ENCODE measurements at places on chromosomes 2 and 18.

GRCh38 chr2:169336695-169337094 is 25.6 kb downstream of the LRP2 start:
- no peak for DNase-seq

GRCh38 chr18:79555885-79556284 is 123.7 kb upstream of the CTDP1 start:
- DNase-seq: no peak

DNA sequence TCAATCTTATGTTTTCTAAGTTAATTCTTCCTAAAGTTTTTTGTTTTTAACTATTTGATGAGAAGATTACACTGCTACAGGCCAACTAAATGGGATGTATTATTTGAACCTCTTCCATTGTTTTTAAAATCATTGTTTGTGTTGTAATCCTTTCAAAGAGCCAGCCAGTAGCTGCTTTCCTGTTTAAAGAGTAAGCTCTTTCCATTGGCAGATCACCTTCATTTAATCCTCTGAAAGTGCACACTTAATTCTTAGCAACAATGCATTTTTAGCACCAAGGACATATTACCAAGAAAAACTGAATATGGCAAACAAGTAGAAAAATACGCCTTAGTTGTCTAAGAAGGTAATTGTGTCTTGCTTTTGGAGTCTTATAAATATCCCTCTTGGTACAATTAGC is 54.0 kb downstream of the MEIS1 start:
- no peak for DNase-seq

DNA sequence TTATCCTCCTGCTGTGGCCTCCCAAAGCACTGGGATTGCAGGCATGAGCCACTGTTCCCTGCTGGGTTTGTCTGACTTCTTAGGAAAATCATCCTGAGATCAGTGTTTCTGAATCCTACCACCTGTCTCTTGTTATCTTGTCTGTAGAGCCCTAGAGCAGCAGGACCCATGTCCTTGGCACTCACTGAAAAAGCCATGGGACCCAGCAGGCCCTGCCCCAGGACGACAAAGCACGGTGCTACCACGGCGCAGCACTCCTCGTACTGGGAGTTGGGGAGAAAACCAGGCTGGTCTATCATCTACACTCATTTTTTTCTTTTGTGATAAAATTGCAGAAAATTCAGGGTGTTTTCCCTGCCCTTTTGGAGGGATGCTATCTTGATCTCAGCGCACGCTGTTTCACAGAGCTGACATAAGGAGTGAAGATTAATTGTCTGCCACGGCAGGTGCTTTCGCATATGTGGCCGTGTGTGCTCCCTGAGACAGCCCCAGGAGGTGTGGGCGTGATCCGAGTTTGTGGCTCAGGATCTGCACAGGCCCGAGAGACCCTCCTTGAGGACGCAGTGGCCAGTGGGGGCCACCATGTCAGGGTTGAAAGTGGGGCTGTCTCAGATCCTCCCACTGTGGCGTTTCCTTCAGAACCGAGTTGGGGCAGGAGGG is 179.1 kb downstream of the LDLRAD4 start:
- DNase-seq: no peak

- no peak for DNase-seq
Observed at GRCh38 chr18:73954268-73954667, 193.4 kb downstream of the FBXO15 start.

DNA sequence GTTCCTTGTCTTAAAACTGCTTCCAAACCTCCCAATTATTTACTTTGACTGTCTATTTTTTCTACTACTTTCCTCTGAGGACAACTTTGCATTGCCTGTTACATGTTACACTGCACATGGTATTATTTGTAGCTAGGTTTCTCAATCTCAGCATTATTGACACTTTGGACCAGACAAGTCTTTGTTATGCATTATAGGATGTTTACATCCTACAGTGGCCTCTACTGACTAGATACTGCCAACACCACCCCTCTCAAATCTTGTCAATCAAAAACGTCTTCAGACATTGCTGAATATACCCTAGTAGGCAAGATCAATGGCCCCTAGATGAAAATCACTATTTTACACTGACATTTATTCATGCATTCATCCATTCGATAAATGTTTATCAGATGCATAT is 129.6 kb upstream of the DNAJC10 start:
- peak; percentile 14 for DNase-seq

GRCh38 chr18:76710646-76711520 is 111.5 kb upstream of the ZNF236 start:
- DNase-seq: no peak

DNA sequence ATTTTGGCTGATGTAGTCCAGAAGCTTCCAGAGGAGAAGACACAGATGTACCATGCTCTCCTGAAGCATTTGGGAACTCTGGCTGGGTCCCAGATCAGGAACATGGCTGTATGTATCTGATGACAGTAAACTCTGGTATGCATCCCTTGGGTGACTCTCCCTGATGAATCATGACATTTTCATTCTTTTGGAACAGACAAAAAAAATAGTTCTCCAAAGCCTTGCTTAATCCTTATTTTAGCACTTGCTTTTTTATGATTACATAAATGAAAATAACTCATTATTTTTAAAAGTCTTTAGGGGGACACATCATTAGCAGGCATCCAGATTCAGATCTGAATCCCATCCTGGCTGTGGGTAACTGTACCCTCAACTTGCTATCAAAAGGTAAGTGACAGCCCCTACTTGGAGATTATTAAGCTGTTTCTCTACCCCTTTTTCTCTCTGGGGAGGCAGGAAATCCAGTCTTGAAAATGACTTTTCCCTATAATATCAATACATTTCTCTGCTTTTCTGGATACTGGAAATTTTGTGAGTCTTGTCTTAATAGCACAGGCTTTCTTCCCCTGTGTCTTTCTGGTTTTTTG is 23.3 kb downstream of the AOX1 start:
- no peak for DNase-seq

GRCh38 chr18:10417191-10417590 is 37.2 kb upstream of the APCDD1 start:
- no peak for DNase-seq

- no peak for DNase-seq
Observed at GRCh38 chr2:152571048-152571766, 146.1 kb downstream of the PRPF40A start.

DNA sequence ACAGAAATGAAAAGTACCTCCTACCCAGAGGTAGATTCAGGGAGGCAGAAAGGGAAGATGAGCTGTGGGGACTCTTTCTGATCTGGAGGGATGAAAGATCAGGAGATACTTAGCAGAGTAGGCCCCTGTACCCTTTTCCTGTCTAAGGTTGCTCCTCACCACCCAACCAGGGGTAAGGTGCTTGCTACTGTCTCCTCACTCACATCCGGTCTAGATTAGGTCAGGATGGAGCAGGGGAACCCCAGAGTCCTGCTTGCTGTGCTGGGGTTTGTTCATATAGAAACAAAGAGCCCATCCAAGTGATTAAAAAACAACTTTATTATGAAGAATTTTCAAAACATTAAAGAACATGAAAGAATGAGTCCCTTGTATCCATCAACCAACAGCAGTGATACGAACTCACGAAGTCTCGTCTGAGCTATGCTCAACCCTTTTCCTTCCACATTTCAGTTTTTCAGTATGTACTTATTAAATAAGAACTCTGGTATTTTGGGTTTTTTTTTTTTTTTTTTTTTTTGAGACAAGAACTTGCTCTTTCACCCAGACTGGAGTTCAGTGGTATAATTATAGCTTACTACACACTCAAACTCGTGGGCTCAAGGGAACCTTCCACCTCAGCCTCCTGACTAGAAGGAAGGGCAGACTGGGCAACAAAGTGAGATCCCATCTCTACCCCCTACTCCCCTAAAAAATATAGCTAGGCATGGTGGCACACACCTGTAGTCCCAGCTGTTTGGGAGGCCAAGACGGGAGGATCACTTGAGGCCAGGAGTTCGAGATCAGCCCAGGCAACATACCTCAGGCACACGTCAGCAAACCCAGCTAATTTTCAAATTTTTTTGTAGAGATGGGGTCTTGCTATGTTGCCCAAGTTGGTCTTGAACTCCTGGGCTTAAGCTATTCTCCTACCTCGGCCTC is 28.5 kb upstream of the MCFD2 start:
- peak; percentile 78 for DNase-seq

- DNase-seq: no peak
Observed at GRCh38 chr2:123362671-123363440, 662.2 kb upstream of the CNTNAP5 start.

All from GM13977 (cell line).